ENCODE measurements at places on chromosomes 11 and 22.

GRCh38 chr11:13135385-13136271 lies 126.5 kb downstream of the RASSF10 start:
- peak; percentile 81 for DNase-seq

- DNase-seq = peak; percentile 86
These were observed 257.8 kb upstream of the LUZP2 start for GRCh38 chr11:24238771-24239645.

DNA sequence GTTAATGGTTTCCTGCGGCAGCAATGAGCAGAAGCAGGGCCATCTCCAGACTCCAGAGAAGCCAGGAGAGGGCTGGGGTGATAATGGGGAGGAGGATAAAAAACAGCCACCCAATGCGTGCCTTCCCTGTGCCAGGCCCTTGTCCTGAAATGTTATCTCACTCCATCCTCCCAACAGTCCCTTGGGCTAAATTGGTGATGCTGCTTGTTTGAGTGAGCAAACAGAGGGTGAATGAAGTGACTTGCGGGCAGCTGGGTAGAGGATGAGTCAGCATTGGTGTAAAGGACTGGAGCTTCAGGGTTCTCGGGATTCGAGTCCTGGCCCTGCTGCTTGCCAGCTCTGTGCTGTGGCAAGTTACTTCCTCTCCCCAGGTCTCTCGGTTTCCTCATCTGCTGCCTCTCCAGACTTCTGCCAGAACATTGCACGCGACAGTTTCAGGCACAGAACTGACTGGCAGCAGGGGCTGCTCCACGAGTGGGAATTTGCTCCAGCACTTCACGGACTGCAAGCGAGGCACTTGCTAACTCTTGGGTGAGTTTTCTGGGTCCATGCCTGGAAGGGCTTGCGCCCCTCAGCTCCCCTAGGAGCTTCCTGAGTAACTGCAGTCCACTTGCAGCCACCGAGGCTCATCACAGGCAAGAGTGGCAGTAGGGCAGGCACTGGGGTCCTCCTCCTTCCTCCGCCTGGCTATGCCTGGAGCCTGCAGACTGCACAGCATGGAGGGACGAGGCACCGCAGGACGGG lies at the start of gene P2RY6:
P2RY6 (plus strand) TSS at position 403 of the 744 bp plus-strand sequence. CDS start 24,181 bp downstream, outside the sequence.
- peak; percentile 39 for DNase-seq

- DNase-seq = no peak
These were observed 264.5 kb downstream of the SBF2 start for GRCh38 chr11:10029386-10030121.

GRCh38 chr11:115892016-115892415 lies 387.8 kb upstream of the CADM1 start:
- DNase-seq = no peak

- DNase-seq = peak; percentile 46
These were observed 13.8 kb downstream of the CARS1 start for GRCh38 chr11:3043315-3043871.
